ENCODE measurements at places on chromosomes 12 and 14.

GRCh38 chr12:27198036-27198435, 46.0 kb upstream of the STK38L start:
- no peak for DNase-seq

DNA sequence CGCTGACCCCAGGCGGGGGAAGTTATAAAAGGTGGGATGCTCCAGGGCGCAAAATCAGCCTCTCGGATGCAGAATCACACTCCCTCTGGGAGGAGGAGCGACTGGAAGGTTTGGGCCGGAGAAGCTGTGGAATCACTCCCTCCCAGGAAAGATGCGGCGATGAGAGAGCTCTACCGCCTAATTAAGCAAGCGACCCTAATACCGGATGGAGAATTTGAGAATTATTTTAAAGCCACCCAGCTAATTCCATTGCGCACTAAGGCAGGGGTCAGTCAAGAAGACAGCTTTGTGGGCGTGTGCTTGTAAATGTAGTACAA, 1.9 kb downstream of the COL2A1 start:
- no peak for DNase-seq

DNA sequence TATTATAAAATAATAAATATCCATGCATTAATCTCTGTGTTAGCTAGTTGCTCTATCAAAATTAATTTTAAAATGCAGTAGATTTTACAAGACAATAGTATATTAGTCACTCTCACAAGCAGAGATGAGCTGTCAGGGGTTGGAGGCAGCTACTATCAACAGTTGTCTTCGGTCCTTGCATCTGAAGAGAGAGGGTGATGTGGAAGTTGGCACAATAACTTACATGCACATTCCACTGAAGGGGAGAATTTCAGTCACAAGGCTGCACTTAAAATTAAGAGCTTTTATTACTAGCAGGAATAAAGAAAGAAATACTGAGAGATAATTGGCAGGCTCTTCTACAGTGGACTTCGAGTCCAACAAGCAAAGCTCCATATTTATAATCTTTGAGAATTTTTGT, 166.9 kb upstream of the DCN start:
- DNase-seq, result no peak

DNA sequence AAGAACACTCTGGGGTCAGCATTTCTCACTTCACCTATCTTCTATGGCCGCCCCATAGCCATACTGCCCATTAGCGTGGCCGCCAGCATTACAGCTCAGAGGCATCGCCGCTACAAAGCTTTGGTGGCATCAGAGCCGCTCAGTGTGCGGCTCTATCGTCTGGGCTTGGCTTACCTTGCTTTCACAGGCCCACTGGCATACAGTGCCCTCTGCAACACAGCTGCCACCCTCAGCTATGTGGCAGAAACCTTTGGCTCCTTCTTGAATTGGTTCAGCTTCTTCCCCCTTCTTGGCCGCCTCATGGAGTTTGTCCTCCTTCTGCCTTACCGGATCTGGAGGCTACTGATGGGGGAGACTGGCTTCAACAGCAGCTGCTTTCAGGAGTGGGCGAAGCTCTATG, 2.6 kb downstream of the DNAJC22 start:
- DNase-seq, result no peak

- DNase-seq, result no peak
Measured at GRCh38 chr12:6391013-6391412, 7.1 kb downstream of the LTBR start.

- no peak for DNase-seq
Measured at GRCh38 chr12:102543494-102544485, 63.4 kb upstream of the IGF1 start.

DNA sequence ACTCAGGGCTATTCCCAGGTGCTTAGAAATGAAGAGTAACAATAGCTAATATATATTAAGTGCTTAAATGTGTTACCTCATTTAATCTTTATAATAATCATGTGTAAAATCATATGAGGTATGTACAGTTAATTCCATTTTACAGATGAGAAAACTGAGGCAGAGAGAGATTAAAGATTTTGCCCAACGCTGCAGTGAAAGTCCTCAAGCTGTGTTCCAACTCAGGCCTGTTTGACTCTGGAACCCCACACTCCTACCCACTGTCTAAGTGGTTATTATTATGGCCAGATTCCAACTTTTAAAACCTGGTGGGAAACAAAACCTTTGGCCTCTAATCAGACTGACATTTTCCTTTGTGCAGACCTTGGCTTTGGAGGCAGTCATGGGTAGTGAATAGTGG, 10.2 kb downstream of the CMTM5 start:
- no peak for DNase-seq

GRCh38 chr14:54329082-54329695, 67.6 kb upstream of the CDKN3 start:
- DNase-seq, result no peak

DNA sequence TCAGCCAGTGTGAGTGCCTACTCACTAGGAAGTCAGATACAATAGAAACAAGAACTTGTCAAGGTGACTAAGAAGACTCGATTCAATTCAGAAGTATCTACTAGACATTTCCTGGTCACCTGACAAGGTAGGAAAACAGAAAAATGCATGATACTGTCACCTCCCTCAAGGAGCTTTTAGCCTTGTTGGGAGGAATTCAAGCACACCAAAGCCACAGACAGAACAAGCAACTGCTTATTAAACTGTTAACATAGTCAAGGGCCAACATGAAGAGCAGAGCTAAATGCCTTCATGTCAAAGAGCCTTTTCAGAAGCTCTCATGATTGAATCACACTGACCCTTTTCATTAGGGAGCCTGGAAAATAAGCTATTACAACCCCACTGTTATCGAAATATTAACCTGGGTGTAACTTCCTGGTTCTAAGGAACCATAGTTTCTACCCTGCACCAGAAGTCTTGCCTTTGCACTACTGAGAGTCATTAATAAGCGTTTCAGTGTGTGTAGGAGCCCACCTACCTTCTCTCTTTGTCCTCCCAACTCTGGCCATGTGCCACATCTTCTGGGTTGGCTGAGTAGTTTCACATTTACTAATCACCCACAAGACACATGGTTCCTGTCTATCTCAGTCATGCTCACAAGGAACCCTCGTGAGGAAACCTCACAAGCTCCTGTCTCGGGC, 31.0 kb upstream of the LGALS3 start:
- DNase-seq, result no peak

GRCh38 chr14:104395276-104395675, 184.3 kb upstream of the C14orf180 start:
- DNase-seq, result no peak

- DNase-seq, result no peak
Measured at GRCh38 chr12:15208871-15209656, 12.2 kb downstream of the RERG start.

DNA sequence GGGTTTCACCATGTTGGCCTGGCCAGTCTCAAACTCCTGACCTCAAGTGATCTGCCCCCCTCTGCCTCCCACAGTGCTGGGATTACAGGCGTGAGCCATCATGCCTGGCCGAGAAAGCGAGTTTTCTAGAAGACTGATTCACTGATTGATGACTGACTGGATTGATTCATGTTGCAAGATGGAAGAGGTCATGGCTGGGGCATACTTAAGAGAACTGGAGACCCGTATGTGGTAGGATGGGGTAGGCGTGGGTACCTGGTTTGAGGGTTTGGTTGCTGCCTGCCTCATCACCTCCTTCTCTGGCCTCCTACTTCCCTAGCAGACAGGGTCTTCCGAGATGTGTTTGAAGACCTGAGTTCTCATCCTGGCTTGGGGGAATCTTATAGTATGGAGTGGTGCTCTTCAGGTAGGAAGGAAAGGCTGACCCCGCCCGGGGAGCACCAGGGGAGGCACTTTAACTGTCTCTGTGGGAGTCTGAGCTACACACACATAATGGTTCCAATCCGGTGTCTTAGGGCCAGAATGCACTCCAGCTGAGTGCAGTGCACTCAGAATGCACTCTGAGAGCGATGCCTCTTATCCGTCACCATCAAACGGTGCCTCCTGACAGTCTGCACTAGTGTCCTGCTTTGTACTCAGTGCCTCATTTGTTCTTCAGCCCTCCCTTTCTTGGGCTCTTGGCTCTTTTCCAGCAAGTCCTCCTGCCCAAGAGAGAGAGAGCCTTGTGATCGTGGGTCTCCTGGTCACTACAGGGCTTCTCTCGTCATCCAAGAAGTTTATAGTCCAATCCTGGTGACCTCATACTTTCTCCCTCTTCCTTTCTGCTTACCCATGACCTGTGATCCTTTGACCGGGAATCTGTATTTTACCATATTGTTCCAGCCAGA, 19.7 kb downstream of the PLEKHG3 start:
- no peak for DNase-seq

DNA sequence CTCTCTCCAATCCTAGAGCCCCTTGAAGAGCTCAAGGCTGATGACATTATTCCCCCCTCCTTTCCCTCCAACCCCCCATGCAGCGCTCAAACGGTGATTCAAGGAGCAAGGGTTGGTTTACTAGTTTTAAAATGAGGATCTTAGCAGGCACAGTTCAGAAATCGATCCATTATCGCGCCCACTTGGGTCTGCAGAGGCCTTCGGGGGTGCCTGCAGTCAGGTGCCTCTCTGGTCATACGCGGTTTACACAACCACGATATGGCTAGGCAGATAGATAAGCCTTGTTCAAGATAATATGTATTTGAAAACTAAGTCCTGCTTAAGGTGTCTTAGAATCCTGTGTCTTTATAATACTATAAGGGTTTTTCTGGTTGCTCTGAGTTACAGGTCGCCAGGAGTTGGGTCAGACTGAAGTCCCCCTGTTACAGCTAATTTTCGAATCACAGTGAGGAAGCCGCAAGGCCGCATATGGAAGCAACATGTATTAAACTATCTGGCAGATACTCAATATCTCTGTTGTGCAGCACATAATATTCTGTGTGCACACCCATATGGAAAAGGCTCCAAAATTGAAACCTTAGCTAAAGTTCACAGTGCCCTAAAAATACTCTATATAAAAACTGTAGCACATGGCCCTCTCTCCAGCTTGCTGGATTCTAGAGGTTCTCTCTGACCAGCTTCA, 10.0 kb downstream of the BHLHE41 start:
- no peak for DNase-seq

GRCh38 chr14:104298458-104298857, 160.1 kb downstream of the KIF26A start:
- no peak for DNase-seq

DNA sequence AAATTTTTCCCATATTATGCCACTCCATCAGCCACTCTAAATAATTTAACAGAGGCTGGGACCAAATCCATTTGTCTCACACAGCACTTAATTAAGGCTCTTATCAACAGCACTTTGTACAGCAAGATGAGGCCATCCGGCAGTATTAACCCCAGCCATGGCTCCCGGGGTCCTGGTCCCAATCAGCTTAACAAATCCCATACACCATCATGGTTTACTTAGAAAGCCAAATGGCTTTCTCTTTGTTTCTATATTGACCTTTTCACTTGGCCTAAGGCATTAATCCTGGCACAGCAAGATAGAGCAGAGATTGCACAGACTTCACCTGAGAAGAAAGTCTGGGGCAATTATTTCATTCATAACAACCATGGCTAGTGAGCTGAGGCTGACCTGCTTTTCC, 38.6 kb downstream of the SPTSSA start:
- no peak for DNase-seq

GRCh38 chr12:54708826-54709225, 60.7 kb upstream of the DCD start:
- DNase-seq, result no peak

DNA sequence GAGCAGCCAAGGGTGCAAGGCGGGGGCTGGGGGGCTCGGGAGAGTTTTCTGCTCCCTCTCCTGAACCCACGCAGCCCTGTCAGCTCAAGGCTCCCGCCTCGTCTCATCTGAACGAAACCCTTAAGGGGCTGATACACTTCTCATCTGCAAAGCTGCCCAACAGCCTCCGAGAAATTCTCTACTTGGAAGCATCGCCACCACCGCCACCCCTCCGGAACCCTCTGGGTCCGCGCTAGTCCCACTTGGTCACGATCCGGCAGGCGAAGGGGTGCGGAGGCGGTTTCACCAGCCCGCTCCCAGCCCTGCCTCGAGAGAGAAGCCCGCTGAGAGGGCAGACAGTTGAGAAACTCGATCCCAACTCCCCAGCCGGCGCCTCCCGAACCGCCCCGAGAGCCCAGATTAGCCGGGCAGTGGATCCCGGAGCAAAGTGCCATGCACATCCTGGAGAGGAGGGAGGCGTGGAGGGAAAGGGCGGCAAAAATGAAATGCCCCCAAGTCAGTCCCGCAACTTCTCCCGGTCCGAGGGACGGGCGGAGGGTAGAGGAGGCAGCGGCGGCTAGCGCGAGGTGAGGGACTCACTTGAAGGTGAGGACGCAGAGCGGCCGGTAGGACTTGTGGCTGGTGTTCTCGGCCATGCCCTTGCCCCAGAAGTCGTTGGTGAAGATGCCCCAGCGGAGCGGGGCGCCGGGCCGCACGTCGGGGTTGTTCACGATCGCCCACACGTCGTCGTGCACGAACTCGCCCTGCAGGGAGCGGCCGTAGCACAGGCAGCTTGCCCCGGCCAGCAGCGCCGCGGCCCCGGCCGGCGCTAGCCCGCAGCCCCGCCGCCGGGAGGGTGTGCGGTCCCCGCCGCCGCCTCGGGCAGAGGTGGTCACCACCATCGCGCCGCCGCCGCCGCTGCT, 620 bp downstream of the TMTC1 start:
- DNase-seq, result no peak

DNA sequence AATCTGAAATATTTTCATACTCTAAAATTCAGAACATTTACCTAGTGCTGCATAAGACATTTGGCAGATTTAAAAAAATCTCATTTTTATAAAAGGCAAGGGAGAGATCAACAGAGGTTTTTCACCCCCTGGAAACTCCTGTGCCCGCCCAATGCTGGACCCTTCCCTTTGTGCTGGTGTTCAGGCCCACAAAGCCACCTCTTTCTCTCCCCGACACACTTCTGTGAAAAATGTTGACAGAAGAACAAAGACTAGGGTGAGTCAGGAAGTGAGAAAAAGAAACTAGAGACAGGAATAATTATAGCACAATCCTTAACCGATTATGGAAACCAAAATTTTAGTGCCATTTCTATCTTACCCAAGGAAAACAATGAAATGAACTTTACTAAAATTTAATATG, 197.7 kb upstream of the STXBP6 start:
- no peak for DNase-seq

DNA sequence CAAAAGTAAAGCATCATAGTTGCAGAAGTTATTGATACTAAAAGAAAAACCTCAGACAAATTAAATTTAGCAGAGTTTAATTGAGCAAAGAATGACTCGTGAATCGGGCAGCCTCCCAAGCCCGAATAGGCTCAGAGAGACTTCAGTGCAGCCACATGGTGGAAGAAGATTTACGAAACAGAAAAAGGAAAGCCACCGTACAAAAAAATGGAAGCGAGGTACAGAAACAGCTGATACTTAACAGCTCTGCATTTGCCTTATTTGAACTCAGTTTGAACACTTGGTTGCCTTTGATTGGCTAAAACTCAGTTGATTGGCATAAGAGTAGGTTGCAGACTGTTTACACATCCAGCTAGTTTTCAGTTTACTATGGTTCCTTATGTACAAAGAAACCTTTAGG, 12.9 kb downstream of the TTC9 start:
- no peak for DNase-seq

- DNase-seq, result no peak
Measured at GRCh38 chr12:84411031-84411430, 501.6 kb downstream of the SLC6A15 start.

- no peak for DNase-seq
Measured at GRCh38 chr14:56046546-56046945, 71.7 kb upstream of the PELI2 start.
